ENCODE measurements at places on chromosomes 2 and 18. TPM values are rescaled to one million over a fixed set of nuclear protein-coding genes. Genes with fewer than 3 reads are reported as not detected.

DNA sequence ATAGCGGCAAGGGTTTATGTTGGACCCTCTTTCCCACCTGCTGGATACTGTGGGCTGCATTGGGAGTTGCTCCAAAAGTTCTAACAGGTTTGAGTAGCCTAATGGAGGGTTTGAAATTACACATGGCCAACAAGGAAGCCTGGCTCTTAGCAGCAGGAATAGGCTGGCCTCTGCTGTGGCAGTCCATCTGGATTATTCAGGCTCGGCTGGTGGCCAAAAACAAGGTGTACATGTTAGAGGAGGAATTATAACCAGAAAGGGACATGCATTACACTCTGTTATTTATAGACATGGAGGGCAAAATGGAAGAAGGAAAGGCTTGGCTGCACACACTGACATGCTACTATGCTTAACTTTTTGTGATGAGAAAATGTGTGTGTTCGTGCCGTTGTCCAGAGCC is 61.1 kb upstream of the NRXN1 start:
- H3K27me3 ChIP-seq: no peaks in the 10 kb centered on the region
- DNase-seq: no peak
- H3K4me1 ChIP-seq: no peaks in the 10 kb centered on the region
- H3K4me3 ChIP-seq: no peak overlapping the region
- H3K36me3 ChIP-seq: no peaks in the 10 kb centered on the region
- no peak overlapping the region for H3K27ac ChIP-seq

Gene CRACDL
- 0.18 TPM for total RNA-seq

- peaks cover 2% of the 10 kb centered on the region for H3K27me3 ChIP-seq
- H3K36me3 ChIP-seq: no peaks in the 10 kb centered on the region
- peaks cover 11% of the 10 kb centered on the region for H3K4me1 ChIP-seq
- no peak overlapping the region for H3K27ac ChIP-seq
- DNase-seq: no peak
- no peak overlapping the region for H3K4me3 ChIP-seq
Observed at GRCh38 chr2:232061265-232061664, 99.8 kb downstream of the DIS3L2 start.

GRCh38 chr18:27695503-27695902 is 481.4 kb downstream of the CDH2 start:
- no peak overlapping the region for H3K27ac ChIP-seq
- no peaks in the 10 kb centered on the region for H3K36me3 ChIP-seq
- no peaks in the 10 kb centered on the region for H3K4me1 ChIP-seq
- no peak for DNase-seq
- no peak overlapping the region for H3K4me3 ChIP-seq

GRCh38 chr2:20210462-20210861 is 14.5 kb downstream of the SDC1 start:
- no peak for DNase-seq
- H3K27me3 ChIP-seq: peaks cover 3% of the 10 kb centered on the region
- H3K27ac ChIP-seq: no peak overlapping the region
- no peak overlapping the region for H3K4me3 ChIP-seq

Gene KCMF1
- 78.2 TPM for total RNA-seq

Gene SCN9A
- not detected for total RNA-seq

- no peak overlapping the region for H3K27ac ChIP-seq
- no peak for DNase-seq
- no peaks in the 10 kb centered on the region for H3K36me3 ChIP-seq
- no peaks in the 10 kb centered on the region for H3K27me3 ChIP-seq
- no peak overlapping the region for H3K4me3 ChIP-seq
Observed at GRCh38 chr18:10057894-10058791, 144.3 kb downstream of the VAPA start.

Gene DYSF
- total RNA-seq: 8.9 TPM

DNA sequence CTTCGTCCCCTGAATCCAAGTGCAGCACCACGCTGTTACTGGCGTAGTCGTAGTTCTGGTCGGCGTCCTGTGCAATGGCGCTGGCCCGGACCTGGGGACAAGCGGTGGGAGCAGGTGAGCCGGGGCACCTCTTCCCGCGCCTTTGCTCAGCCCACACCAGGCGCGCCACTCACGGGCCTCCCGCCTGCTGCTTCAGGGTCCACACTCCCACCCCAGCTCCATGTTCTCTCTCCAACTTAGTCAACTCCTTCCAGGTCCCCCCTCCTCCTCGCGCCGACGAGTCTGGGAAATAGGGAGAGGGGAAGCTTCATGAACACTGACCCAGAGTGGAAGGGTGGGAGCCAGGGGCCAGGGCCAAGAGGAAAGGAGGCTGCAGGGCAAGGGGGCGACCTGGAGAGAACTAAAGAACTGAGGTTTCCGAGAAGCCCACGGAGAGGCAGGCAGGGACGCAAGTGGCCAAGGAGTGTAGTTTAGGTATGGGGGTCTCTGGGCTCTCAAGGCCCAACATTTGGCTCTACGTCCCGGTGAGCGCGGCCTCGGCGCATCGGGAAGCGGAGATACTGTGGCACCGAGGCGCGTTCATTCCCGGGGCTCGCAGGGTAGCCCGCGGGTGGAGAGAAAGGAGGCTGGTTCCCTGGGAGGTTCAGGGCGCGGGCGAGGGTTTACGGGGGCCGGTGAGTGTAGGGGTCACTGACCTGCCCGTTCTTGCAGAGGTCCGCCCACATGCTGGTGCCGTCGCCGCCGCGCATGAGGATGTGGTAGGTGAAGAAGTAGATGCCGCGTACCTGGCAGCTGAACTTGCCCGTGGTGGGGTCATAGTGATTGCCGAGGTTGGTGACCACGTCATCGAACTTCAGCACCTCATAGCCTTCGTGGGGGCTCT is 1.4 kb downstream of the C1QL2 start:
- no peak overlapping the region for H3K4me3 ChIP-seq
- H3K4me1 ChIP-seq: no peaks in the 10 kb centered on the region
- no peak for DNase-seq
- H3K27me3 ChIP-seq: peaks cover 70% of the 10 kb centered on the region
- no peaks in the 10 kb centered on the region for H3K36me3 ChIP-seq

- no peaks in the 10 kb centered on the region for H3K36me3 ChIP-seq
- no peak for DNase-seq
- H3K4me1 ChIP-seq: no peaks in the 10 kb centered on the region
- H3K27ac ChIP-seq: no peak overlapping the region
Observed at GRCh38 chr2:182080493-182080892, 94.8 kb downstream of the PPP1R1C start.

DNA sequence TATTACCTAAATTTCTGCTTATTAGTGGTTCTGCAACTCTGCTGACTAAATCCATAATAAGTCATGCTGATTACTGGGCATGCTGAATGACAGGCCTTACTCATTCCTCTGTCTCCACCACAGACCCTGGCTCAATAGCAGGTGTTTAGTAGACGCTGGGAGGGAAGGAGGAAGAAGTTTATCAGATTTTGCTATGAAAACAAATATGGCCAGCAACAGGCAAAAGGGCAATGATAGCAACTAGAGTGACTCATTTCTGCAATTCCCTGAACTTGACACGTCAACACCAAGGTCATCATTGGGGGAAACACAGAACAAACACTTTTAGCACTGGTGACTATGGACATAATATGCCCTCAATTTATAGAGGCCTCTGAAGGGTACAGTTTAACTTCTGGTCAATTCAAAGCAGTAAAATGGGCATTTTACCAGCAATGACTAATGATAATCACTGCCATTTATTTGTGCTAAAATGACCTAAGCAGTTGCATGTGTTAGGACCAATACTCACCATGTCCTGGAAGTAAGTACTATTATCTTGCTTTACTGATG is 35.2 kb downstream of the TMEM163 start:
- H3K36me3 ChIP-seq: peaks cover 20% of the 10 kb centered on the region
- peak overlapping the region; percentile 79 for H3K27ac ChIP-seq
- no peak overlapping the region for H3K4me3 ChIP-seq
- peaks cover 8% of the 10 kb centered on the region for H3K27me3 ChIP-seq
- DNase-seq: peak; percentile 72

- no peak overlapping the region for H3K4me3 ChIP-seq
- H3K27me3 ChIP-seq: no peaks in the 10 kb centered on the region
- H3K36me3 ChIP-seq: no peaks in the 10 kb centered on the region
- no peak overlapping the region for H3K27ac ChIP-seq
- DNase-seq: no peak
- no peaks in the 10 kb centered on the region for H3K4me1 ChIP-seq
Observed at GRCh38 chr2:173623438-173624319, 269.0 kb downstream of the CDCA7 start.

- peak overlapping the region; percentile 88 for H3K27ac ChIP-seq
- no peak overlapping the region for H3K4me3 ChIP-seq
- H3K4me1 ChIP-seq: peaks cover 28% of the 10 kb centered on the region
- H3K27me3 ChIP-seq: no peaks in the 10 kb centered on the region
- DNase-seq: no peak
- H3K36me3 ChIP-seq: peaks cover 36% of the 10 kb centered on the region
Observed at GRCh38 chr2:201432038-201432620, 19.1 kb downstream of the TRAK2 start.

GRCh38 chr2:166700079-166700478 is 188.2 kb upstream of the XIRP2 start:
- no peaks in the 10 kb centered on the region for H3K4me1 ChIP-seq
- no peak for DNase-seq
- H3K36me3 ChIP-seq: no peaks in the 10 kb centered on the region
- H3K4me3 ChIP-seq: no peak overlapping the region
- H3K27ac ChIP-seq: no peak overlapping the region
- H3K27me3 ChIP-seq: no peaks in the 10 kb centered on the region

DNA sequence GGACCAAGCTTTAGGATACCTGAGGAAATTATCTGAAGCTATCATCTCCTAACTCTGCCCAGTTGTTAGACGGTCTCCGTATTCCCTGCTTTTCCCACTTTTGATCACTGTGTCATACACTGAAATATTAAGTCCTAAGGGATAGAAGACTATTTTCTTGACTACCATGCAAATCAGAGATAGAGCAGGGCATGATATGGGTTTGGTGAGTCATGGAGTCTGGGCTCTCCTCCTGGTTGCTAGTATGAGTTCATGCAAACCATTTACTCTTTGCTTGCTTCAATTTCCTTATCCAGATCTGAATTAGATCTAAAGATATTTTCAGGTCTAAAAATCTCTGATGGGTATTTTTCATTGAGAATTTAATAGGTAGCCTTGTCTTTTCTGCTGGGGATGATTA is 55.0 kb downstream of the EHBP1 start:
- H3K27me3 ChIP-seq: no peaks in the 10 kb centered on the region
- H3K36me3 ChIP-seq: no peaks in the 10 kb centered on the region
- H3K27ac ChIP-seq: no peak overlapping the region

GRCh38 chr2:177484180-177484795 is 91.7 kb downstream of the AGPS start:
- H3K36me3 ChIP-seq: peaks cover 17% of the 10 kb centered on the region
- no peak for DNase-seq
- H3K4me1 ChIP-seq: no peaks in the 10 kb centered on the region
- H3K27ac ChIP-seq: no peak overlapping the region
- H3K4me3 ChIP-seq: no peak overlapping the region

DNA sequence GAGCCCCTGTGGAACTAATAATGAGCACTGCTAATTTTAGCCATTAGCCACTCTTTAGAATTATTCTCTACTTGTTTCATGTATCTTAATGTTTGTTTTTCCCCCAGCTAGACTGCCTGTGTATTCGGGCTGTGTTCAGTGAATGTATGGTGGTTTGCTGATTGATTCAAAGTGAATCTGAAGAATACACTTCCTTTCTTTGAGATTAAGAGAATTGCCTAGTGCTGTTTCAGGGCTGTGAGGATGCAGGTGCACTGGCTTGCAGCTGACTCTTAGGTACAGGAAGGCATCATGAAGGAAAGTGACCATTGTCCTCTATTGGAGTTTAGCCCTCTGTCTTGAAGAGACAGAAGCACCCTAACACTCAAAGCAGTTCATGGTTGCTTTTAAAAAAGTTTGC is 138.7 kb downstream of the CERS6 start:
- no peaks in the 10 kb centered on the region for H3K36me3 ChIP-seq
- no peak overlapping the region for H3K27ac ChIP-seq
- peaks cover 8% of the 10 kb centered on the region for H3K27me3 ChIP-seq

DNA sequence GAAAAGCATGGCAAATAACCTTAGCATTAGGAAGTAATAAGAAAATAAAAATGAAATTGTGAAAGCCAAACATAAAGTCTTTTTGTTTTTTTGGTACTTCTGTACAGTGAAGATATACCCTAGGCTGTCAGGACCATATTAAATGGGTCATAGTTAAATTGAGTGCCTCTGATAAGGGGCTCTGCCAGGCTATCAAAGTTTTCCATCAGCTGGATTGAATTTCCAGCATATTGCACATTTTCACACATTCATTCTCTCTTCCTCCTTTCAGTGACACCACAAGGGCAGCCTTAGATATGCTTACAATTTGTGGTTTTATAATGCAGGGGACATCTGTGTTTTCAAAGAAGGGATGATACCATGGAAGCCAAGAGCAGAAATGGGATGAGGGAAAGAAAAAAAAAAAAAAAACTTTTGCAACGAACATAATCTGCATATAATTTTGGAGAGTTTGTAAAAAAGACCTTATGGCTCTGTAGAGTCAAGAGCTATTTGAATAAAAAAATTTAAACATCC is 109.3 kb upstream of the LYPD1 start:
- H3K4me3 ChIP-seq: no peak overlapping the region
- no peak overlapping the region for H3K27ac ChIP-seq
- H3K4me1 ChIP-seq: no peaks in the 10 kb centered on the region
- H3K27me3 ChIP-seq: no peaks in the 10 kb centered on the region

Gene ASB18
- total RNA-seq: not detected

DNA sequence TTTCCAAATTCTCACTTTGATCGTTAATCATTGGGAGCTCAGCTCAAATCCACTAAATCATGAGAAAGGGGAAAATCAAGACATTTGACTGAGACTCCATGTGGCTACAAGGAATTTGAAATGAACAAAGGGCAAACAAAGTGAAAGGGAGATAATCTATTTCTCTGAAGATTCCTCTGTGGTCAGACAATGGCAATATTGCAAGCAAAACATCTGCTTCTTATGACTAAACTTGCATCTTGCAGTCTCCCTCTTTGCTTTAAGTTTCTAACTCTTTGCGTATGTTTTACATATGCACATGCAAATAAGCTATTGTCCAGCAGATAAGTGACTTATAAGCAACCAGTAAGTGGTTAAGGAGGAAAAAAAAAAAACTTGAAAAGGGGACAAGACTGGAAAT is 299.1 kb upstream of the NXPH2 start:
- DNase-seq: no peak
- no peaks in the 10 kb centered on the region for H3K36me3 ChIP-seq

DNA sequence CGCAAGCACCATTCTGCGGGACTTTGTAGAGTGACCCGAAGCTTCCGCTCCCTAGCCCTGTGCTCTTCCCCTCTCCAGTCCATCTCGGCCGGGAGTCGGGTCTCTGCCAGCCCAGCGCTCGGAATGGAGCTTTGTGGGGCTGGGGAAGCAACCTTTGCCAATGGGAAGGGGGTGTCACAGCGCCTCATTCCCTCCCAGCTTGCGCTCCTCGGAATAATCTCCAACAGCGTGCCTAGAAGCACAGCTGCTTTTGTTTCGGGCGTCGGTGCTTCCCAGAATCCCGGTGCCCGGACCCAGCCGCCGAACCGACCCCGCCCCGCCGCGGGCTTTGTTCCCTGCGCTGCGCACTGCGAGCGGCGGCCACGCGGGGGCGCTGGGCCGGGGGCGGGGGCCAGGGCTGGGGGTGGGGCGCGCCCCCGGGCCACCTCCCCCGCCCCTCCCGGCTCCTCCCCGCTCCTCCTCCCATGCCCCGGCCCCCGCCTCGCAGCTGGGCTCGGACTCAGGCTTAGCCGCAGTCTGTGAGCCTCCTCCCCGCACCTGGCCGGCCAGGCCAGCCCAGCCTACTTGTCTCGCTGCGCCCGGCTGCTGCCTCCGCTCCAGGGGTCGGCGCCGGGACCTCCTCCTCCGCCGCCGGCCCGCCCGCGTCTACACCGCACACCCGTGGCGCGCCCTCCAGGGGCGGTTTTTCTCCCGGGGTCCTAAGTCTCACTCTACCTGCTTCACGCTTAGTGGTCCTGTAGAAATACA is 77.7 kb upstream of the SMAD2 start:
- no peaks in the 10 kb centered on the region for H3K36me3 ChIP-seq
- peaks cover 14% of the 10 kb centered on the region for H3K4me1 ChIP-seq

GRCh38 chr18:62828091-62828640 is 112.8 kb downstream of the PHLPP1 start:
- no peak for DNase-seq
- no peak overlapping the region for H3K4me3 ChIP-seq
- H3K27ac ChIP-seq: no peak overlapping the region
- peaks cover 18% of the 10 kb centered on the region for H3K36me3 ChIP-seq

Gene ITSN2
- 72.0 TPM for total RNA-seq
